ENCODE measurements at places on chromosomes 5 and 9.

DNA sequence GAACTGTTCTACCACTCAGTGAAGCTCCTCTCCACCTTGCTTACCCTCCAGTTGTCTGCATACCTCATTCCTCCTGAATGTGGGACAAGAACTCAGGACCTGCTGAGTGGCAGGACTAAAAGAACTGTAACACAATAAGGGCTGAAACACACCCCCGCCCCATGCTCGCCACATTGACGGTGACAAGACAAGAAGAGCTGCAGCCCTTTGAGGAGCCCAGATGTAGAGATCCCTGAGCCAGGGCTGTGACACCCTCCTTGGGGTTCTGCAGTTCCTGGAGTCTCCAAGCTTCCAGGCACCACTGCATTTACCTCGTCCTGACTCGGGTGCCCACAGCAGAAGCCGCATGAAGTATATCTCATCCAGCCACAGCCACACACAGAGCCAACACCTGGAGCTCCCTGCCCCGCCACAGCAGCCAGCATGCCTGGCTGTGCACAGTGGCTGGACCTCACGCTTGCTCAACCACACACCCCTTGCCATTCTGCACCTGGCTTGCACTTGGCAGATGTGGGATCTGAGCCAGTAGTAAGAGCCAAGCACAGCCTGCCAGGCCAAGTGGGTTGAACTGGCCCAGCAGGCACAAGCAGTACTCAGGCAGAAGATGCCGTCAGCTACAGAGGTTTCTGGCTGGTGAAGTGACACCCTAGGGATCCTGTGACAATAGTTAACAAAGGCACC, 166.1 kb downstream of the RNF180 start:
- DNase-seq: no peak

- no peak for DNase-seq
Measured at GRCh38 chr5:62256161-62257019, 49.6 kb upstream of the KIF2A start.

GRCh38 chr9:18421391-18421790, 52.6 kb upstream of the ADAMTSL1 start:
- DNase-seq: no peak

DNA sequence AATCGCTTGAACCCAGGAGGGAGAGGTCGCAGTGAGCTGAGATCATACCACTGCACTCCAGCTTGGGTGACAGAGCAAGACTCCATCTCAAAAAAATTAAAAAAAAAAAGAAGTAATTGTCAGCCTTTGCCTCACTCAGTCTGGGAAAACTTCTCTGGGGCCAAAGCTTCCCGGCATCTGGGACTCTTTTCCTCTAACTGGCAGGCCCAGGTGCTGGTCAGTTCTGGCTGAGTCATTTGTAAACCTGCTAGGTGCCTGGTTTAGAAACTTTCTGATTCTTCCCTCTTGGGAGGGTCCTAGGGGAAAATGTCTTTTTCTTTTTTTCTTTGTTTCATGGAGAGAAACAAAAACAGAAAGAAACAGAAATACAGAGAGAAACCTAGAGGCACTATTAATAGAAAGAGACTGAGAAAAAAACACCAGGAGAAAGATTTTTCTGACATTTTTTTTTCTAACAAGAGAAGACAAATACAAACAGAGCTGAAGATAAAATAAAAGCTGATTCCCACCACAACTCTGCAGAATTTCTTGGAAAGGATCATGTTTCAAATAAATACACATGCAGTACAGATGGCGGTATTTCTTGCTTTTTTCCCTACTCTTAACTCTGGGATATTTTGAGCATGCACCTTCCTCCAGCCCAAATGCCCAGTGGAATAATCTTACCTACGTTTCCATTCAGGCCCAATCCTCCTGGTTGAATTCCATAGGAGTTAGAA, 22.1 kb upstream of the UBAP2 start:
- no peak for DNase-seq

GRCh38 chr5:150639377-150639692, 1.1 kb upstream of the SYNPO start:
- DNase-seq: no peak

DNA sequence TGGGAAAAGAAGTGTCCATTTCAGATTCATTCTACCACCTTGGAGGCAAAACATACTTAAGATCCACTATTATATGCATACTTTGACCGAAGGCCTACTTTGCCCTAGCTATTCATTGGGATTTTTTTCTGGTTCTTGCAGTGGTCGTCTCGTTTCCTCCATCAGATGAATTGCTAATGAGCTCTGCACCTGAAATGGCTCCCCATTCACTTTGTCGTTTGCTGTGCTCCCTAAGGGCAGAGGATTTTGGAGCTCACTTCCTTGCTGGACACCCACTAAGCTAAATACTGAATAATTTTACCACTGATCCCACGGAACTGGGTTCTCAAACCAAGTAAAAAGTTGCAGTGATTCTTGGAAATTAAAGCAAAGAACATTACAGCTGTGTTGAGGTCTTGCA, 1.9 kb downstream of the KDM3B start:
- no peak for DNase-seq

DNA sequence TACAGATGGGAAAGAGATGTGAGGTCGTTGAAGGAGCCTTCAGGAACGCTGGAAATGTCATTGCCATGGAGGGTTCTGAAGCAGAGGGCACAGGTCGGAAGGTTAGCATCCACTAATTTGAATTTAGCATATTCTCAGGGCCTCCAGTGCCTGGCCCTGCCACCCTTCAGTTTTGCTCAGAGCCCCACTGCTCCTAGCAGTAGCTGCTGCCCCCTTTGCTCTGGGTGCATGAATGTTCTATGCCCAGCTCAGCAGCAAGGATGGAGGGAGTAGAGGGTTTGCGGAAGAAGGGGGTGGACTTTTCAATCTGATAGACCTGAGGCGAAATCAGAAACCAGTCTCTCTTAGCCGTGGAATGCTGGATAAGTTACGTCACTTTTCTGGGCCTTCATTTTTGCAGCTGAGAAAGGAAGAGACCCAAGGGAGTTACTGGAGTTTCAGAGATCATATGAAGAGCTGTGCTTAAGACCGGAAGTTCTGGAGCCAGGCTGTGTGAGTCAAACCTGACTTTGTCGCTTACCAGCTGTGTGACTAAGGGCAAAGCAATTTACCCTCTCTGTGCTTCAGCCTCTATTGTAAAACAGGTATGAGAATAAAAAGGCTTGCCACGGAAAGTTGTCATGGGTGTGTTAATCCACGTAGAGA, 133.2 kb upstream of the PANK3 start:
- DNase-seq: no peak

DNA sequence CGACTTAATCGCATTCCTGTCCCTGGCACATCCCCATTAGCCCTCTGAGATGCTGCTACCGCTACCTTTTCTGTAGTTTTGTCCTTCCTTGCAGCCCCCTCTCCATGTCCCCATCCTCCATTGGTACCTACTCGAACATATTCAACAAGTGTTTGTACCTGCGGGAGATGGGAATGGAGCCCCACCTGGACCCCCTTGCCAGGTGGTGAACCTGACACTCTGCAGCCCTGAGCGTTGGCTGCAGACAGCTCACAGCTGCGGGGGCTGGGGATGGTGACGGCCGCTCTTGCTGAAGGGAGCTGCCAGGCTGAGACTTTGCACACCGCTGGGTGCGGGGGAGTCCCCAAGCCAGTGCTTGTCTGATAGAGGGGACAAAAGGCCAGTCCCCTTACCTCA, 96.3 kb upstream of the DAP start:
- DNase-seq: no peak

- no peak for DNase-seq
Measured at GRCh38 chr9:101275769-101276250, 109.0 kb downstream of the BAAT start.

- DNase-seq: peak; percentile 71
Measured at GRCh38 chr9:89483592-89484474, 14.1 kb downstream of the SEMA4D start.

- no peak for DNase-seq
Measured at GRCh38 chr5:176866707-176867310, 32.3 kb downstream of the HK3 start.

- DNase-seq: no peak
Measured at GRCh38 chr5:163978897-163979296, 473.5 kb downstream of the MAT2B start.

- DNase-seq: no peak
Measured at GRCh38 chr5:113233606-113234005, 201.2 kb downstream of the TSSK1B start.

GRCh38 chr9:71767776-71768321, 464 bp downstream of the CEMIP2 start:
- DNase-seq: peak; percentile 19

- DNase-seq: peak; percentile 40
Measured at GRCh38 chr5:76175051-76175666, 92.0 kb downstream of the SV2C start.

- no peak for DNase-seq
Measured at GRCh38 chr5:45533663-45534062, 162.5 kb downstream of the HCN1 start.

DNA sequence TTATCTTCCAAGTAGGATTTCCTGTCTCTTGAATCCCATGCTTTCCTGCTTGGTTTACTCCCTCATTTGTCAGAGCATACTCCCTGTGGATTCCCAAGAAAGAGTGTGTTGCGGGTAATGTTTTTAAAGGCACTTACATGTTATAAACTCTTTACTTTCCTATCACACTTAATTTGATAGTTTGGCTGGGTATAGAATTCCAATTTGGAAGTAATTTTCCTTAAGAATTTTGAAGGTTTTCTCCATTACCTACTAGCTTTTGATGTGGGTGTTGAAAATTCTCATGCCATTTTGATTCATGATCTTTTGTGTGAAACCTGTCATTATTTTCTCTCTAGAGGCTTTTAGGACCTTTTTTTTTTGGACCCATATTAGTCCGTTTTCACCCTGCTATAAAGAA, 47.2 kb upstream of the PITX1 start:
- DNase-seq: no peak

DNA sequence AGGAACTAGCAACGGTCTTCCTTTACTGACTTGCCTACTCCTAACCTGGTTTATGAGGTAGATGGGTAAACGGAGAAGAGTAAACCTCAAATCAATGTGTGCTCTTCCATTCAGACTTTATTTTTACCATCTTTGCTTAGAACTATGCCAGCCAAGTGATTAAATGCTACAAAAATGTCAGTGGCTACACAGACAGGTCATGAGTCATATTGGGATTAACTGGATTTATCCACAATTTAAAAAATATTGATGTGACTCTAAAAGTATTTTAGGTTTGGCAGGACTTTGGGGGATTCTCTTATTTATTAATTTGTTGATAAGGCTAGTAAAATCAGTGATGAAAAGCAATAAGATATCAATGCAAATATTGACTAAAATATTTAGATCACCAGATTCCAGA, 275.0 kb downstream of the PLK2 start:
- DNase-seq: no peak

- no peak for DNase-seq
Measured at GRCh38 chr5:75640826-75641225, 29.6 kb downstream of the ANKDD1B start.

DNA sequence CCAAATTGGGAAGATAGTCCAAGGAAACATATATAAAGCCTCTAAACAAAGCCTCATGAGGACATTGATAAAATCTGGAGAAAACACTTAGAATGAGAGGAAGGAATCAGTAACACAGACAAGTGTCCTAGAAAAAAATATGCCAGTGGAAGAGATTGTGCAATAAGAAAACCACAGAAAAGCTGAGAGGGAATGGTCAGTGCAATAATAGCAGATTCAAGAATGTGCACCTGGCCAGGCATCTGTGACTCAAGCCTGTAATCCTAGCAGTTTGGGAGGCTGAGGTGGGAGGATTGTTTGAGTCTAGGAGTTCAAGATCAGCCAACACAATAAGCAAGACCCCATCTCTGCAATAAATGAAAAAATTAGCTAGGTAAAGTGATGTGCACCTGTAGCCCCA, 691.2 kb upstream of the CDH6 start:
- no peak for DNase-seq

DNA sequence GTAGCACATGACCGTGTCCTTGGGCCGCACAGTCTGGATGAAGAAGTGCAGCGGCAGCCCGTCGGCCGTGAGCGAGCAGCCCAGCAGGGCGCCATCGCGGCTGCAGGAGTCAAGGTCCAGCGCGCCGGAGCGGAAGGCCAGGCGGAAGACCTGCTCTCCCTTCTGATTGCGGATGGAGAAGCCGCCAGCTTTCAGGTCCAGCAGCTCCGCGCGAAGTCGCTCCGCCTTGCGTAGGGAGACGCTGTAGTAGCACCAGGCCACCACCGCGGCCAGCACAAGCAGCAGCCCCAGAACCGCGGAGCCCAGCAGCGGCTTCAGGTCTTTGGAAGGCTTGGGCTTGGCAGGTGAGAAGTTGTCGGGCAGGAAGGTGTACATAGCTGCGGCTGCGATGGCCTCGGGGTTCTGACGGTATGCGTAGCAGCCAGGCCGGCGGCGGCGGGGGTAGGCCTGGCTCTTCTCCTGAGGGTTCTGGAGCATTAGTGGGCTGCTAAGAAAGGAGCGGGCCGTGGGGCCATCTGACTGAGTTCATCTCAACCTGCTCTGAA, 4.2 kb downstream of the MYORG start:
- no peak for DNase-seq

DNA sequence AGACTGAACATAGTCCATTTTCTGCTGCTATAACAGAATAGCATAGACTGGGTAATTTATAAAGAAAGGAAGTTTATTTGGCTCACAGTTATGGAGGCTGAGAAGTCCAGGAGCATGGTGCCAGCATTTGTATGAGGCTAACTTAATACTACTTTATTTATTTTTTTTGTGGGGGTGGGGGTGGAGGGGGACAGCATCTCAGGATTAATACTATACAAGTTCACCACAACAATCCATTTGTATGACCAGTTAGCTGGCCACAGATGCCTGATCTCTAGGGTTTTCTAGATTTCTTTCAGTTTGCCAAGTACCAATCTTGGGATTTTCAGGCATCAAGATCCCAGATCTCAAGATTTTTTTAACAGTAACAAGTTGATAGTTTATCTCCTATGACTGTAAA, 20.3 kb downstream of the ANGPTL2 start:
- no peak for DNase-seq

DNA sequence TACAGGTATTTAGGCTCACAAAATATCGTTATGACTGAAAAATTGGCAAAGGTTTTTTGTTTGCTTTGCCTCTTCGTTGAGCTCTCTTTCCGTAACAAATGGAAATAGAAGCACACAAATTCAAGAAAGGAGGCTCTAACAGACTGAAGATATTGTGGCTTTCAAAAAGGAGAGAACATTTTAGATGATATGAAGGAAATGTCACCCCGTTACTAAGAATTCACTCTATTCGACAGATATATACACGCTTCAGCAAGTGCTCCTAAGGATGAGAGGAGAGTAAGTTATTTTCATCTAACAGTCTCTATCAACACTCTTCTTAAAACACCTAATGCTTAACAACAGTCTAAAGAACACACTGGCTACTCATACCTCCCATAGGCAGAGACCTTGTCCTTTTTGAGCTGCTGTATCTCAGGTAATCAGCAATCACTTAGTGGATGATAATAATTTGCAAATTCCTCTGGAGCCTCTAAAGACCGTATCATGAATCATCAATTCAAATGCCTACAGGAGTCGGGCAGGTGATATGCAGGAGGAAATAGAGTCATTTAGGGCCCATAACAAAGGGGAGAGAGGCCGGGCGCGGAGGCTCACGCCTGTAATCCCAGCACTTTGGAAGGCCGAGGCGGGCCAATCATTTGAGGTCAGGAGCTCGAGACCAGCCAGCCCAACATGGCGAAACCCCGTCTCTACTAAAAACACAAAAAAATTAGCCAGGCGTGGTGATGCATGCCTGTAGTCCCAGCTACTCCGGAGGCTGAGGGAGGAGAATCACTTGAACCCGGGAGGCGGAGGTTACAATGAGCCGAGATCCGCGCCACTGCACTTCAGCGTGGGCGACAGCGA, 1.4 kb upstream of the HSDL2 start:
- peak; percentile 22 for DNase-seq
